ENCODE measurements at places on chromosomes 7 and 10.

DNA sequence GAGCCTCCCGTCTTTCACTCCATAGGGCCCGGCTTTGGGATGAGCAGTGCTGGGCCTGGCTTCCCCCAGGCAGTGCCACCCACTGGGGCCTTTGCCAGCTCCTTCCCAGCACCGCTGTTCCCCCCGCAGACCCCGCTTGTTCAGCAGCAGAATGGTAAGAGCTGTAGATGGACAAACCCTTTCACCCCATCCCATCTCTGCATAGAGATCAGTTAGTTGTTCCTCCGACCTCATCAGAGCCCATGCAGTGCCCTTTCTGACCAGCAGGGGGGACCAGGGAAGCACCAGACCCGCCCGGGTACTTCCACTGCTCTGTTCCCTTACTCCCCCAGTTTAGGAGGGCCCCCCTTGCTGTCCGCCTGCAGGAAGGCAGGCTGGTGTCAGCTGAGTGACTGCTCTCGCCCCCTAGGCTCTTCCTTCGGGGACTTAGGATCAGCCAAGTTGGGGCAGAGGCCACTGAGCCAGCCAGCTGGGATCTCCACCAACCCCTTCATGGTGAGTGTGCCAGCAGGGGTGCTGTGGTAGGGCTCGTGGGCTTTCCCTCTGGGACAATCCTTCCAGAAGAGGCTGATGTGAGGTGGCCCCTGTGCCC is 9.8 kb downstream of the SAP25 start:
- DNase-seq = peak; percentile 97

GRCh38 chr7:136386876-136387275 is 409.7 kb upstream of the MTPN start:
- DNase-seq = no peak

DNA sequence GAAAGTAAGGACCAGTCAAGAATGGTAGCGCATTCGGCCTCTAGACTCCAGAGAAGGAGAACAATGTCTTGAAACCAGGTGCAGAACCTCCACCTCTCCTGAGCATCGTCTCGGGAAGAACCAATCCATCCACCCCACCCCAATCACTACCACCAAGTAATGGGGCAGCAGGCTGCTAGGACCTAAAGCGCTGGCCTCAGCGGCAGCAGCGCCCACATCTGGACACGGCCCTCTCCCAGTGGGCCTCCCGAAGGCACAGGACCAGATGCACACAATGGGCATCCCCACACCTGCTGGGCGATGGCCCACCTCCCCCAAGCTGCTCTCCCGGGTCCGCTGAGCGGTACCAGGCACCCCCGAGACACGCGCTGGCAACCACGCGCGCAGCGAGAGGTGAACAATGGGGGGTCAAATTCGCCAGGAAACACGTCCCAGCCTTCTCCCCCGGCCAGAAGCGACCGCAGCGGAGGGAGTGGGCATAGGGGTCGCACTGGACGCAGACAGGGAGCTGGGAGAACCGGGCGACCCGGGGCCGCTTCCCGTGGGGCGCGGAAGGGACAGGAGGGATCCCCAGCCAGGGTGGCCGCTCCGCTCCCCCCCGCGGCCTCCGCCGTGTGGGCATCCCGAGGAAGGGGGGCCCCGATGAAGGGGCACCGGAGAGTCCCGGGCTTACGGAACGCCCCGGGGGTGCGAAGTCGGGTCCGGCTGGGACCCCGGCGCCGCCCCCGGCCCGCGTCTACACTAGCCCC is 506 bp downstream of the CTTNBP2 start:
- DNase-seq = no peak

DNA sequence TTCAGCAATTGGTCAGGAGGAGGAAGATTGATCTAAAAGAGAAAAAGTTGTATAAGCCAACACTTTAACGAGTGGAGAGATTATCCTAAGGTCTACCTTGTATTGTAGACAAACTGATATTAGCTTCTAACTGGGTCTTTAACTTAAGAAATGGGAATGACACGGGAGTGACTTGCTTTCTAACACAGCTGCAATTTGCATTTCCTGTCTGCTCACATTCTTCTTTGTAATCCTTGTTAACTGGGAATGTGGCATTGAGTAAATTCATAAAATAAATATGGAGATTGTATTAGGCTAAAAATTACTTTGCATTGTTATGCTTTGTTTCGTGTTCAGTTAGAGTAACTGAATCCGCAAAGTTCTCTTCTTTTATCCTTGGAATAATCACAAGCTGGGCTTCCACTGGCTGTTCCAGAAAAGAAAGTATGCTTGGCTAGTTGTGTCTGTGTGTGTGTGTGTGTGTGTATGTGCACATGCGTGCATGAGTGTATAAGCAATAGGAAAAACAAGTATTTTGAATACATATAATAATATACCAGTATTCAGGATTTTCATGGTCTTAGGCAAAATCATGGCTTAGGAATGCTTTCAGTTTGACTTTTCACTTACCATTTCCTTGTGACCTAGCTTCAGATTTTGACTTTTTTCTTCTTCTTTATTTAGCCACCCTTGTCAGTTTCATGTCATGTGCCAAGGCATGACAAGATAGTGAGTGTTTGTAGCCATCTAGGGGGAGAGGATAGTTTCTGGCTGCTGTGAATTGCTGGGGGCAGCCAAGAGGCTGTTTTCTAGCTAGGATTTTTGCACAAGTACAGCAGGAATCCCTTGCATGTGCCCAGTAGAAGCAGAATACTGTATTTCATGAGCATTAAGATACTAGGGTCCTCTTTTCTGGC is 54.5 kb upstream of the FZD8 start:
- no peak for DNase-seq

DNA sequence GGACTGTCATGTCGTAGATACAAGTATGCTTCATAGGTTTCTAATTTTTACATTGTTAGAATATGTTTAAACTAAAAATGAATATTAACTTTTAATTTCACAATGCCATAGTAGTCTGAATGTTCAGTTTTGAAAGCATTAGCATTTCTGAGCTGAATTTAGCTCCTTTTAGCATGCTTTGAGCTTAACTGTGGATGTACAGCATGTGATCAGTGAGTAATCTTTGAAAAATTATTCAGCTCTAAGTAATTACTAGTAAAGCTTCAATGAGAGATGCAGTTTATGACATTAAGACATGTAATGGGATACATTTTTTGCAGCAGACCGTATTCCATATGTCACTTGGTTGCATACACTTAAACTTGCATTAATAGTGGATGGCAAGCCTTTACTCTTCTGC is 114.1 kb upstream of the WNT16 start:
- DNase-seq = no peak

DNA sequence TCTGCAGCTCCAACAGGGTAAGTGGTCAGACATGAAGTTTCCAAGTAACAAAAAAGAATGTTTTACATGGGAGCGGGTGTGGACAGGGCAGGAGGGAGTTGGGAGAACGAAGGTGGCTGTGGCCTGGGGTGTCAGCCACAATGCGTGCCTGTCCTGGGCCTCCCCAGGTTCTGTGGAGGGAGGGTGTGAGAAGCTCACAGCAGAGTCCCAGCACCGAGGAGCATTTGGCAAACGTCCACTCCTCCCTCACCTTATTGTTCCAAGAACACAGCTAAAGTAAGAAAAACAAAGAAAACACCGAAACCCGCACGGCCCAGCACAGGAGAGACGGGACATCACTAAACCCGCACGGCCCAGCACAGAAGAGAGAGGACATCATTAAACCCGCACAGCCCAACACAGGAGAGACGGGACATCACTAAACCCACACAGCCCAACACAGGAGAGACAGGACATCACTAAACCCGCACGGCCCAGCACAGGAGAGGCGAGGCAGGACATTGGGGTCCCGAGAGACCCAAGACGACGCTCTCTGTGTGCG is 226.4 kb downstream of the MAD1L1 start:
- DNase-seq = peak; percentile 6

DNA sequence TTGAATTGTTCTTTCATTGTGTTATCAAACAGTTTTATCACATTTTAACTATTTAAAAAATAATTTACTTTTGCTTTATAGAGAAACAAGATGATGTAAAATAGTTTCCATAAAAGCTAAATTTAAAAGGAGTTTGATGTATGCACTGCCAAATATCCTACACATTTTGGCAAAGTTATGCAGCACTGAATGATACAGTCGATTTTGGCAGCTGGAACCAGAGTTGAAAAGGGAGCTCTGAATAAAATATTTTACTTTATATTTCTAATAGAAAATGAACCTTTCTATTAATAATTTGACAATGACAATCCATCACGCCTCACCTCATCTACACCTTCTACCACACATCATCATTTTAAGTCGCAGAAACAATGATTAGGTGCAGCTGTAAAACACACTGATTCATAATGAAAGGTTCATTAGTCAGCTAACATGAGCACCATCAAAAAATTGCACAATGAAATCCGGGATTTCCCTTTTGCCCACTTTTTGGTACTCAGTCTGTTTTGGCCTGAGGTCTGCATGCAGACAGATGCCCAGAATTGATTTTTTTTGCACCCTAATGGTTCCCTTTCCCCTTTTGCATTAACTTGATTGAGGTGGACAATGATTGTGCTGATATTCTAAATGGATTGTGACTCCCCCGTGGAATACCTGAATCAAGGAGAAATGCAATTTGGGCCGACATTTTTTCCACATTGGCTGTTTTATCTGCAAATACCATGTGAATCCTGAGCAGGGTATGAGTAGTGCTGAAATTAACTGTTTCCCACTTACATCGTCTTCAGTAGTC is 105.8 kb downstream of the THSD7A start:
- DNase-seq = no peak

- DNase-seq = no peak
Observed at GRCh38 chr7:155945670-155946325, 133.5 kb upstream of the SHH start.

DNA sequence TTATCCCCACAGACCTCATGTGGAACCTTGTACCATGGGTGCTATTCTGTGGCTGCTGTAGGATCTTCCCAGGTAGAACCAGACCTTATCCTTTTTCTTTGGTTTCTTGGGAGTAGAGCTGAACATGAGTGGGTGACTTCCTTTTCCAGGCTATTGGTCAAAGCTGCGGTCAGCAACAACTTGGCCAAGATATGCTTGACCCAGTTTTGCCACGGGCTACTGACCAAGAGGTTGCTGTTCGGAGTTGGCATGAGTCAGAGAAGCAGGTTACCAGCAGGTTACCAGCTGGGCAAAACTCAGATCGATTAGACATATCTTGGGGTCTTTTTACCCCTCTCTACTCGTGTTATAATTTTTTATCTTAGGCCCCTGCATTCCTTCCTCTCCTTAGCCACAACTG is 36.7 kb upstream of the HDAC9 start:
- DNase-seq = no peak

DNA sequence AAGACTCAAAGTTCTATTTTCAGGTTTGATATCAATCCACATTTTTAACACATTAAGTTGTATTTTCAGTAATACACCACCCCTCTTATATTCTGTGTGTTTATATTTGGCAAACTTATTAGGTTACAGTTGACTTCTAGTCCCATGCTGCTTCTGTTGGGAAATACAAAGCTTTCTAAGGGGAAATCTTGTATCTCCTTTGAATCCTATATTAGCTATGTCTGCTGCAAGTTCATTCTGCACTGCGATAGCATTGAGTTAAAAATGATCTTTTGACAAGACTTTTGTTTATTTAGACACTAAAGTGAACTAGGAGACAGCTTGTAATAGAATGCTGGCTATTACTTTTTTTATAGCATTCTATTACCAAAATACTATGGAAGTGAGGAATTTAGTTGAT is 625.1 kb upstream of the ANKRD30A start:
- no peak for DNase-seq

GRCh38 chr7:129605960-129606614 is 5.4 kb upstream of the NRF1 start:
- DNase-seq = no peak

DNA sequence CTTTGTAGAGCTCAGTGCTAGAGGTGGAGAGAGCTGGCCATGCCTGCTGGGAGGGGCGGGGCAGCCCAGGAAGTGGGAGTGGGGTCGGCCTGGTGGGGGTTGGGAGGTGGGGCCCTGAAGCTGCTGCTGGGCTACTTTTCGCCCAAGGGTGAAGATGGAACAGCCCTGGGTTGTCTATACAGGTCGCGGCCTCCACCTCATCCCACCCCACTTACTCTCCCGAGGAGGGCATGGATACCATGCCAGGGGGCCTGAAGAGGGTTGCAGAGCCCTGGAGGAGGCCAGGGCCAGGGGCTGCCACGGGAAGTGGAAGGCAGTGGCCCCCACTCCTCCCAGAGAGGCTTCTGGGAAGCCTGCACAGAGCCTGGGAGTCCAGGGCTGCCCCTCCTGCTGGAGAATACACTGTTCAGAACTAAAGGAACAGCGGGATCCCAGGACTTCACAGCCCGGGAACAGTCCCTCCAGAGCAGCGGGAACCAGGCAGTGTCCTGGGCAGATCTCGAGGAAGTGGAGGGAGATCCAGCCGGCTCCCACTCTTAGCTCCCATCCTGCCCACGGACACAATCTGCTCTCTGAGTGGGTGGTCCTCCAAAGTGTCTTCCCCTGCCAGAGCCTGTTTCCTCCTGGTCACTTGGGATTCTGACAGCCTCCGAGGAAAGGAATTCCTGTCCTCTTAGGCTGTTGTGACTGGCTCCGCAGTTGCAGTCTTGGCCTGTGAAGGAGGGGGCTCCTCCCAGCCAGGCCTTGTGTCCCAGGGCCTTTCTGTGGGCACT is 23.5 kb downstream of the MAT1A start:
- DNase-seq = no peak

DNA sequence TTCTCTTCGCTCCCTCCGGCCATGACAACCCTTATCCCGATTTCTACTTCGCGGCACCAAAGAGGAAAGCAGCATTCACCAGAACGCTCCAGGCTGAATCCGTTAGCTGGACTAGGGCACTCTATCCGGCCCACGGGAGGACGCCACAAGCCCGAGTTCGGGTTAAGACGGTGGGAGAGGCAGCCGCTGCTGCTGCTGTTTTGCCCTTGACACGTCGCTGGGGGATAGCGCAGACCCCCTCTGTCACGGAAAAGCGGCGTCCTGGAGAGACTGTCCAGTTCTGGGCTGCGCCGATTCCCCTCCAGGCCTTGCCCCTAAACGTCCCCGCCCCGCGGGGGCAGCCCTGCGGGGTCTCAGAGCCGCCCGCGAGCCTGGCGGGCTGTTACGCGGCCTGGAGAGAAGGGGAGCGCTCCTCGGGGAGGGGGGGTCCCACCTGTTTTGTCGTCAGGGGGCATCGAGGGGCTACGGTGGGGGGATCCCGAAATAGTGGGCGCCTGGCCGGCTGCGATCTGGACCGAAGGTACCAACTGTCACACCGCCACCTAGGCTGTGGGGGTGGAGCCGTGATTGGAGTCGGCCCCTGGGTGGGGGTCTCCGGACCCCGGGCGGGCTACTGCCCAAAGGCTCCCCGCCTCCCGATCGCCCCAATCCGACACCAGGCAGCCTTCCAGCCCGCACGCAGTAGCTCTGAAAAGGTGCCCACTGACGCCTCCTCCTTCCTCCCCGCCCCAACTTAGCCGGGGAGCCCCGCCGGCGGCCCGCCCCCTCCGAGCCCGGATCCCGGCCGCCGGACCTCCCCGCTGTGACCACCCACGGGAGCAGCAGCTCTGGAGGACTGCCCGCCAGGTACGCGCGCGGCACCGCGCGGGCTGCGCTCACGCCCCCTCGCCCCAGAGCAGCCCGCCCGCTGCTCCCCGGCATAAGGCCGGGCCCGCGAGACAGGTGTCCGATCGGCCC is 772 bp downstream of the SGMS1 start:
- DNase-seq = no peak

DNA sequence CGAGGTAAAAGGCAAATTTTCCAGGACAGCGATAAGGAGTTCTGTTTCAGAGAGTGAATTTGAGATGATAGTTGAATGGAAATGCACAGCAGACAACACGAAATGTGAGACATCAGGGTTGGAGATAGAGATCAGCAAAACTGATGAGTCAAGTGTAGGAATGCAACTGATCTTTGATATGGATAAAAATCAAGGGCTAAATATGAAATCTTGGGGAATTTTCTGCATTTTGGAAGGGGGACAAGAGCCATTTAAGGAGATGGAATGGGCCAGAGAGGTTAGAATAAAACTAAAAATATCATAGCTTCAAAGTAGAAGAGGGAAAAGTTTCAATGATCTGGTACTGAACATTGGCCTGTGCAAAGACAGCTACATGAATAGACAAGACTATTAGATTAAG is 11.5 kb downstream of the CISD1 start:
- no peak for DNase-seq
